ENCODE measurements at places on chromosomes 4 and X. TPM values are rescaled to one million over a fixed set of nuclear protein-coding genes. Genes with fewer than 3 reads are reported as not detected.

GAB1 gene
- 33.0 TPM for total RNA-seq

GRCh38 chr4:4861390-4862018 is 2.0 kb downstream of the MSX1 start:
- DNase-seq: no peak

DNA sequence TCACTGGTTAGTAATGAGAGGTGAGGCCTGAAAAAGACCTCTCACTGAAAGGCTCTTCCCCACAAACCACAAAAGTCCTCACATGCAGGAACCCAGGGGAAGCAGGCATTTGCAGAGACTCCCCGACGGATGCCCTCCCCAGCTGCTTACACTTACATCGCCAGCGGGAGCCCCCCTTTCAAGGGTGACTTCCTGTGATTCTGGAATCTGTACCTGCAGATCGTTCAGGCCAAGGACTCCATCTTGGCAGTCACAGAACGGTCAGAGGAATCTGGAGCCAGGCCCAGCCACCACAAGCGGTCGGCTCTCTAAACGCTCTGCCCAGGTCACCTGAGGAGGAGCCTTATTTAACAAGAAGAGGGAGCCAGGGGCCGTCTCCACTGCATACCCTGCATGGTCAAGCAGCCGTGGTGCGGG is 71.3 kb upstream of the STS start:
- DNase-seq: no peak

FAM114A1 gene
- 121 TPM for total RNA-seq

F11 gene
- not detected for total RNA-seq

DNA sequence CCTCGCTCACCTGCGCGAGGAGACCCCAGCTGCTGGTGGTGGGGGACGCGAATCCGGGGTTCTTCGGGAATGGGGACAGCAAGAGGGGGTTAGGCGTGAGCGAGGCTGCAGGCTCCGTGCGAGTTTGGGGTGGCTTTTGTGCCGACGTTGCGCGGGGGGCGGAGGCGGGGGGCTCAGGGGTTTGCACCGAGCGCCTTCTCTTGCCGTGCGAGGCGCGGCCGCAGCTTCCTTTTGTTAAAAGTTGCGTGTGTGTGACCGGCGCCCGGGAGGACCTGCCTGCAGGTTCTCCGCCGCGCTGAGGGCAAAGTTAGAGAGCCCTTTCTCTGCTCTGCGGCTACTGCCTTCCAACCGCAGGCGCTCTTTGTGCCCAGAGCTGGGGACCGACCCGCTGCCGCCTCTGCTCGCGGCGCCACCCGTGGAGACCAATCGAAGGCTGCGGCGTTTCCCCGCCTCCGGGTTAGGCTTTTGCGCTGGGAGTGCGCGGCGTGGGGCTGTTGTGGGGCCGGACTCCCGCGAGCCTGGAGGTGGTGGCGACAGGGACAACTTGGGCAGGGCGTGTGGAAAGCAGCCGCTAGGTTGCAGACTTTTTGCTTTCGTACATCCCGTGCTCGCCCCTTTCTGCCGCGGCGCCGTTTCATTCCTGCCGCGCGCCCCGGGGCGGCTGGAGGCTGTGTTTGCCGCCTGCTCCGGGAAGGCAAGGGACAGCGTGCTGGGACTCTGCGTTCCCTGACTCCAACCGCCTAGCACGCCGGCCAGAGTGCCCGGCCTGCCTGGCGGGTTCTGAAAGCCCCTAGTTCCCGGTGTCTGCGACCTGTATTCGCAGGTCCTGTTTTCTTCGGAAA is 716 bp downstream of the KIT start:
- peak; percentile 46 for DNase-seq

GRCh38 chrX:47460561-47460960 is 22.5 kb downstream of the ZNF41 start:
- no peak for DNase-seq

GRCh38 chrX:24215272-24215671 is 65.7 kb downstream of the ZFX start:
- no peak for DNase-seq

SPANXN3 gene
- not detected for total RNA-seq

GRCh38 chr4:2250357-2251072 is 8.6 kb upstream of the HAUS3 start:
- no peak for DNase-seq

DNA sequence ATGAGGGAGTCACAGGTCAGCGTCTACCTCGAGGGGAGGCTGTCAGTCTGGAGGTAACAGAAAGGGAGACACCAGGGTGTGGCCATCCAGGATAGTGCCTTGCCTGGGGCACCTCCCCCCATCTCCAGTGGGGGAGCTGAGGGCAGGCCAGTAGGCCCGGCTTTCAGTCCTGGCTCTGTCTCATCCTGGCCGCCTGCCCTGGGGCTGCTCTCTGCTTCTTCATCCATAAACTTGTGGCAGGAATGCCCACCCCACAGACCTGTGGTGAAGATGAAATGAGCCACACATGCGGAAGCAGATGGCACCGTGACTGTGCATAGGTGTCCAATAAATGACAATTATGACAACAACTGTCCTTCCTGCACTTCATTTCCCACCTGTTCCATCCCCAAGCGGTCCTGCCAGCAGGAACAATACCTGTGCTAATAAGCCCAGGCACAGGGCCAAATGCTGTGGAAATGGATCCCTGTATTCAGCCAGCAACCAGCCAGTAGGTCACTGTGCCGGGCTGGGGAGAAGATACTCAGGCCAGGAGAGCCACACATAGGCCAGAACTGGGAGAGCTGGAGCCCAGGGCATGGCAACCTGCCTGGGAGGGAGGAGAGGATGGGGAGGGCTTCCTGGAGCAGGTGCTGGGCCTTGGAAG is 30.2 kb downstream of the TRO start:
- DNase-seq: no peak

GRCh38 chr4:89215736-89216135 is 91.9 kb downstream of the GPRIN3 start:
- no peak for DNase-seq

DNA sequence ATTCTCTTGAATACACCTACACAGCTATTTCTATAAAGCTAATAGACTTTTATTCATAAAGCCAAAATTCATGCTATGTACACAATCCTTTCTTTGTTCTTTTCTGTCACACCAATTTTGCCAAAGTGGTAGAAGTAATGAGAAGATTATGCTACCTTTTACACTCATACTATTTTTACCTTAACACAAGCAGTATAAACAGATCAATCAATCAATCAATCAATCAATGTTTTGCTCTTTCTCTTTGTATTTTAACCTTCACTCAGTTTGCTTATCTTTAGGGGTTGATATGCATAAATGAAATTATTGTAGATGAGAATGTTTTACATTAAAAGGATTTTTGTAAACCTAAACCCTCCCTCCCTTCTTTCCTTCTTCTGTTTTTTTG is 878.6 kb downstream of the RAPGEF2 start:
- no peak for DNase-seq

DNAJB14 gene
- 42.0 TPM for total RNA-seq

- DNase-seq: no peak
Observed at GRCh38 chr4:150849016-150849415, 166.1 kb downstream of the LRBA start.

DNA sequence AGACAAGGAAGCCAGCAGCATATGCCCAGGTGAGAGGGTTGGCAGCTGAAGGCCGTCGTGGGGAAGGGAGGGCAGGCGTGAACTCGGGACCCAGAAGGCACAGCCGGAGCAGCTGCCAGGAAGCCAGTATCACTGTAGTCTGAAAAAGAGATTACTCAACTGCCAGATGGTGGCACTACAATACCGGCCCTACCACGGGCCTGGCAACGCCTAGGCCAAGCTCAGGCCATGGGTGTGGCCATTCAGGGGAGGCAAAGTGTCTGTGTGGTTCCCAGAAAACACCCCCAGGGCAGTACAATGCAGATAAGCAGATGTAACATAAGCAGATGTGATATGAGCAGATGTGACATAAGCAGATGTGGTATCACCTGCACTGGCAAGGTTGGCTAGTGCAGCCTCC is 236.0 kb downstream of the AFAP1 start:
- no peak for DNase-seq

- DNase-seq: no peak
Observed at GRCh38 chr4:18803781-18804180, 782.2 kb upstream of the LCORL start.
